ENCODE measurements at places on chromosomes 12 and 14.

GRCh38 chr12:68623059-68623458, 12.4 kb downstream of the RAP1B start:
- DNase-seq, result no peak

GRCh38 chr14:50964683-50965390, 20.6 kb upstream of the PYGL start:
- no peak for DNase-seq

DNA sequence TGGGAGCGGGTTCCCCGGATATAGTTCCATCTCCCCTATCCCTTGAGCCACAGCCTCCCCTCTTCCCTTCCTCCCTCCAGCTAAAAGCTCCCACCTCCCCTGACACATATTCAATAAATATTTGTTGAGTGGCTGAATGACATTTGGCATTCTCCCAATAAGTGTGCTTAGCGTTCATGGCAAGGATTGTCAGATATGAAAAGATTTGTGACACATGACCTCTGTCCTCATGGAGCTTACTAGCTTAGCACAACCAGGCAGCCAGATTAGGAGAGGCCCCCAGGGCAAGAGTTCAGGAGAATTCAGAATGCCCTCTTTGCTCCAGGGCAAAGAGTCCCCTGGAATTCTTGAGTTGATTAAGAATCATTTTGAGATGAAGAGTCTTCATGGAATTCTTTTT, 22.5 kb upstream of the SLC6A12 start:
- no peak for DNase-seq

GRCh38 chr12:12016284-12017100, 54.2 kb upstream of the BCL2L14 start:
- peak; percentile 21 for DNase-seq

- DNase-seq, result no peak
These were observed 11.0 kb upstream of the NCOR2 start for GRCh38 chr12:124578445-124578844.

DNA sequence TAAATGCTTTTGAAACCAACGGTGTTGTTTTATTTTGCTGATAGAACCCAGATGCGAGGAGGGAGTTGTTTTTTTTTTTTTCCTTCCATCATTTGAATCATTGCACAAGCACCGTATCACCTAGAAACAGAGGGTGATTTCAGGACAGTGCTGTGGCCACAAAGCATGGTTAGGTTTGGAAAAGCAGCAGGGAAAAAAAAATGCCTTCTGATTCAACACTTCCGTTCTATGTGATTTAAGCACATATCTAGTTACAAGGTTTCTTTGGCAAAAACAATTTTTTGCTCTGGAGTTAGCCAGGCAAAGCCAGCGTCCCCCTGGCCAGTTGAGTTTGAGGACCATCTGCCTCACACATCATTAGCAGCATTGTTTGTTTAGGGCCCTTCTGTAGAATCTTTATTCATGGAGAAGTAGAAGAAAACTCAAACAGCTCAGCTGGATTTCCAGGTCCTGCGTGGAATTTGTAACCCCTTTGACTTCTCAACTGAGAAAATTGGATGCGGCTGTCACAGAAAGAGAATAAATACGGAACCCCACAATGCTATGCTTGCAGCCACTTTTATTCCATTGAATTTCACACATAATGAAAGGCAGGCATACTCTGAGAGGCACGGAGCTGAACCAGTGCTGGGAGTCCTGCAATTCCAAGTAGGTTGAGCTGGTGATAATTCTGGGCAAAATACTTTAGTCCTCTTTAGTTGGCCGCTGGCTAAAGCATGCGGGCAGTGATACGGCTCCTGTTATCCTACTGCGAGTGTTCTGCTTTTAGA, 17.0 kb upstream of the WNT5B start:
- DNase-seq, result no peak

- no peak for DNase-seq
These were observed 49.3 kb downstream of the TRPV4 start for GRCh38 chr12:109783965-109784244.

GRCh38 chr12:15323480-15323879, 1.2 kb downstream of the PTPRO start:
- DNase-seq, result no peak

GRCh38 chr14:90643982-90644670, 172.1 kb downstream of the TTC7B start:
- DNase-seq, result no peak

GRCh38 chr12:54349679-54350078, 14.6 kb downstream of the GPR84 start:
- no peak for DNase-seq

DNA sequence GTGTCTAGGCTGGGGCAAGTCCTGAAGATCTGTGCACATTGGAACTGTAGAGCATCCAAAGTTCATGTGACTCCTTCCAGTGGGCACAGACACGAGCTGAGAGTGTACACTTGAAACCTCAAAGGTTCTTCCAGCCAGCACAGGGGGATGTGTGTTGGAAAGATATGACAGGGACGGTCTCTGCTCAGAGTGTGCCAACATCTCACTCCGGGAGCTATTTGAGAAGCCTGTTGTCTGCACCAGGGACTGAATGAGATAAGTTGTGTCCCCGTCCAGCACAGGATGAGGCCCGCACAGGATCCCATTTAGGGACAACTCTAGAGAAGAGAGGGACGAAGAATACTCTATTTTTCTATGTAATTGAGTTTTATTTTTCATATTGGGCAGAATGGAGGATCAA, 136.3 kb downstream of the SNAPC1 start:
- DNase-seq, result no peak

All from activated naive CD8-positive, alpha-beta T cell treated with anti-CD3 and anti-CD28 coated beads for 36 hours (primary cell).